ENCODE measurements at places on chromosomes 1 and 21.

DNA sequence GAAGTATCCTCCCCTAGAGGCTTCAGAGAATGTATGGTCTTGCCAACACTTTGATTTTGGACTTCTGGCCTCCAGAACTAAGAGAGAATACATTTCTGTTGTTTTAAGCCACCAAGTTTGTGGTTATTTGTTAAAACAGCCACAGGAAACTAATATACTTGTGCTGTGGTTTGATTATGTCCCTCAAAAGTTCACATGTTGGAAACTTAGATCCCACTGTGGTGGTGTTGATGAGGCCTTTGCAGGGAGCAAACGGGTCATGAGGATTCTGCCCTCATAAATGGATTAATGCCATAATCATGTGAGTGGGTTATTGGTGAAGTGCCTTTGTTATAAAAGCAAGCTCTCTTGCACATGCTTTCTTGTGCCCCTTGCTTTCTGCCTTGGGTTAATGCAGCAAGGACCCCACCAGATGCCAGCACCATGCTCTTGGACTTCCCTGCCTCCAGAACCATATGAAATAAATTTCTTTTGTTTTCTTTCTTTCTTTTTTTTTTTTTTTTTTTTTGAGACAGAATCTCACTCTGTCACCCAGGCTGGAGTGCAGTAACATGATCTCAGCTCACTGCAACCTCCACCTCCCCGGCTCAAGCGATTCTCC lies 157.3 kb downstream of the CLIC6 start:
- no peak for DNase-seq

DNA sequence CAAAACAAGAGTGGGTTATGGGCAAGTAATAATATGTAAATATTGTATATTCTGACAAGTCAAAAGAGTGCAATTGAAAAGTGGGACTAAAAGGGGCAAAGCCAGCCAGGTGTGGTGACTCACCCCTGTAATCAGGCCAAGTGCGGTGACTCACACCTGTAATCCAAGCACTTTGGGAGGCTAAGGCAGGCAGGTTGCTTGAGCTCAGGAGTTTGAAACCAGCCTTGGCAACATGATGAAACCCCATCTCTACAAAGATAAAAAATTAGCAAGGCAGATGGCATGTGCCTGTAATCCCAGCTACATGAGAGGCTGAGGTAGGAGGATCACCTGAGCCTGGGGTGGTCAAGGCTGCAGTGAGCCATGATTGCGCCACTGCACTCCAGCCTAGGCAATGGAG lies 304.0 kb downstream of the HHIPL2 start:
- DNase-seq = no peak

GRCh38 chr1:66951513-66951912 lies 26.7 kb downstream of the MIER1 start:
- no peak for DNase-seq

DNA sequence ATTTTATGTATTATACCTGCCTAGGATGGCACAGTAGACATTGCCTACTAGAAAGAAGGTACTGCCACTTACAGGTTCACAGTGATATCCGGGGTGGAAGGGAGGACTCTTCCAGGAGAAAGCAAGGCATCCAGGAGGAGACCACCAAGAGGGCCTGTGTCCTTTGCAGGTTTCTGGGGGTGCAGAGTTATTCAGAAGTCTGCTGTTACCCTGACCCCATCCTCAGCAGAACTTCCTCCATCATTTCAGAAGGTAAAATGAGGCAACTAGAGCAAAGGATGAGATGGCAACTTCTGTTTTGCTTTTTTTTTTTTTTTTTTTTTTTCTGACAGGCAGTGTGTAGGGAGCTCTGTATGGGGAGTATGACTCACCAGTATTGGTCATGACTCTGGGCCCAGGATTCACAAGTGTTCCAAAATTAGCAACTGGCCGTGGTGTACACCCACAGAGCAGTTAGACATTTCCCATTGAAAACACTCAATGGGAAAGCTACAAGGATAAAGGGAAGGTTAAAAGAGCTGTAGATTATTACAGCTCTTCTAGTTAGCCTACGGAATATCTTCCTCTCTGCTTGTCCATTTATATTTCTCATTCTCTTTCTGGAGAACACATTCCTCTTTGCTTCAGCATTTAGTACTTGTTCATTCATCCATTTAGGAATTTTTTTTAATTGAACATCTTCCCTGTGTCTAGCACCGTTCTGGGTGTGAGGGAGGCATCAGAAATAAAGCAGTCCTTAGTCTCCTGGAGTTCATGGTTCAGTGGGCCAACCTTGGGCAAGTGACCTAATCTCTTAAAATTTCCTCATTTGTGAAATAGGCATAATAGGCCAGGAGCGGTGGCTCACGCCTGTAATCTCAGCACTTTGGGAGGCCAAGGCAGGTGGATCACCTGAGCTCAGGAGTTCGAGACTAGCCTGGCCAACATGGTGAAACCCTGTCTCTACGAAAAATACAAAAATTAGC lies 50.5 kb upstream of the PPP2R5A start:
- DNase-seq = no peak

- no peak for DNase-seq
Observed at GRCh38 chr1:220528679-220529501, 954 bp downstream of the MARK1 start.

DNA sequence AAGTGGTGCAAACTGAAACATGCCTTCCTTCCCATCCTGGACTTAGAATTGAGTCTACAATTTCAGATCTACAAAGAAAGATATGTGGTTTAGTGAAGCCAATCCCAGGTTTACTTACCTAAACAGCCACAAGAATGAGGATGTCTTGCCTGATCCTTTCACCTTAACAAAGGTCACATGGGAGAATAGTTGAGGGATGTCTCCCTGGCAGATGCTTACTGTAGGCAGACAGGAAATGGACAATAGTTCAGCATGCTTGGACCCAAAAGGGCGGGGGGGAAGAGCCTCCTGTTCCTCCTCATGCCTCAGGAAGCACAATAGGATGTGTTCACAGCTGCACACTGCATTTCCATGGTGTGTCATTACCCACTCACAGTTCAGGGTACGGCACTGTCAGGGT lies 492.7 kb upstream of the USP24 start:
- no peak for DNase-seq

- no peak for DNase-seq
Observed at GRCh38 chr1:184759112-184759511, 4.5 kb upstream of the EDEM3 start.

DNA sequence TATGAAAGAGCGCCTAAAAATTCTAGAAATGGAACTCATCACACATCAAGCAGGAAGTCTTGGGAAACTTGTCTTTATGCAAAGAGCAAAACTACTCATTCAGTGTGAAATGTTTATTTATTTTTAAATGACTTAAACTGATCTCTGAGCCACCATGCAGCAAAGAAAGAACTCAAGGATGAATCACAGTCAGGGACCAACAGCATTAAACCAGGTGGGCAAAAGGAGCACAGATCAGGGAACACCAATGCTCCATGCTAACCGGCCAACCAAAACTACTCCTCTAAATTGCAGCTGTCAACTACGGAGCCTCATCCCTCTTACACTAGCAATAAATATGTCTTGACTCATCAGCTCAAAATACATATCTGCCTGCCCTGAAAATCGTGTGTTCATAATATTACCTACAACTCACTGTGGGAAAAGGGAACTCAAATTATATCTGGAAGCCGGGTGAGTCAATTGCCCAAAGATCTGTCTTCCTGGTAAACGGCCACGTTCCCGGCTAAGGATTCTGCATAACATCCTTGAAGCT lies 129.2 kb downstream of the PTPN14 start:
- DNase-seq = no peak

DNA sequence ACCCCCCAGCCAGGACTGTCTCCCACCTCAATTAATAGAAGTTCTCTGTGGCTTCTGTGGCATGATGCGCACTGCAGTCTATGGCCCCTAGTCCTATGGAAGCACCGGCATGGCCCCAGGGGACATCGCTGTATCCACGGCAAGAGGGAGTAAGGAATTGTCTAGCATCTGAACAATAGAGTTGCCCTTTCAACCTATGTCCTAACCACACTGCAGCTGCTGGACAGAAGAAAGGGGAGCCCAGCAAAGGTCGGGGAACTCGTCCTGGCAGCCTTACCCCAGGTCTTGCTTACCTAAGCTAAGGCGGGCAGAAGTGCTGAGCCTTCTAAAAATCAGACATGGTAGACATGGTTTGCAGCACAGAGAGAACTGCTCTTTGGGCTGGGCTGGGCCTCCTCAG lies 103.3 kb upstream of the EDN2 start:
- no peak for DNase-seq

DNA sequence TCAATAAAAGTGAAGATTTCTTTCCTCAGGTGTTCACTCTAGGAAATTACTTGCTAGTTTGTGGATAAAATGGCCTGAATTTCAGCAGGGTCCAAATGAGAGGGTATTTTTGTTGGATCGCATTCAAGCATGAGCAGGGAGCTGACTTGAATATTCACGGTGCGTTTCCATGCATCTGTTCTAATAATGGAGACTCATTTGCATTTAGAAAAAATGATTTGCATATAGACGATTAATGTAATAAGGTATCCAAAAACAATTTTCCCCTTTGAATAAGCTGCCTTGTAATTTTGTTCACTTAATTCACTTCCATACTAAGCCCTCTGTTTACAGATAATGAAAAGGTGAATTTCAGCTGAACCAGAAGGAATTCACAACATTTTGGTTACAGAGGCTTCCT lies 130.9 kb upstream of the AJAP1 start:
- no peak for DNase-seq
